ENCODE measurements at places on chromosomes 3 and 15. TPM values are rescaled to one million over a fixed set of nuclear protein-coding genes. Genes with fewer than 3 reads are reported as not detected.

DNA sequence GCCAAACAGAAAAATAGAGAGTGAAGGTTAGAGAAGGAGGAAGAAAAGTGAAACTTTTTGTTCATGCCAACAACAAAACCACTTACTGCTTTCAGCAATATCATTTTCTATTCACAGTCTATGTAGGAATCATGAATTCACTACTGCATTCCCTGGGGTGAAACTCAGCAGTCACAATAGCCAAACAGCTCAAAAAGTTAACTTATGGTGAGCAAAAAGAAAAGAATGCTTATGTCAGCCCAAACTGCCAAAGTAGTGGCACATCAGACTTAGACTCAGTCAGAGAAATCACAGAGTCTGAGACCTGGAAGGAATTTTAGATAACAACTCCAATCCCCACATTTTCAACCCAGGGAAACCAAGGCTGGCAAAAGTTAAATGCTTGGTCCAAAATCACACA, 238.7 kb upstream of the TMCO5A start:
- no peak for DNase-seq

- no peak for DNase-seq
Observed at GRCh38 chr3:118990823-118991560, 43.7 kb downstream of the IGSF11 start.

GRCh38 chr15:80173022-80173759, 20.4 kb downstream of the FAH start:
- no peak for DNase-seq

DNA sequence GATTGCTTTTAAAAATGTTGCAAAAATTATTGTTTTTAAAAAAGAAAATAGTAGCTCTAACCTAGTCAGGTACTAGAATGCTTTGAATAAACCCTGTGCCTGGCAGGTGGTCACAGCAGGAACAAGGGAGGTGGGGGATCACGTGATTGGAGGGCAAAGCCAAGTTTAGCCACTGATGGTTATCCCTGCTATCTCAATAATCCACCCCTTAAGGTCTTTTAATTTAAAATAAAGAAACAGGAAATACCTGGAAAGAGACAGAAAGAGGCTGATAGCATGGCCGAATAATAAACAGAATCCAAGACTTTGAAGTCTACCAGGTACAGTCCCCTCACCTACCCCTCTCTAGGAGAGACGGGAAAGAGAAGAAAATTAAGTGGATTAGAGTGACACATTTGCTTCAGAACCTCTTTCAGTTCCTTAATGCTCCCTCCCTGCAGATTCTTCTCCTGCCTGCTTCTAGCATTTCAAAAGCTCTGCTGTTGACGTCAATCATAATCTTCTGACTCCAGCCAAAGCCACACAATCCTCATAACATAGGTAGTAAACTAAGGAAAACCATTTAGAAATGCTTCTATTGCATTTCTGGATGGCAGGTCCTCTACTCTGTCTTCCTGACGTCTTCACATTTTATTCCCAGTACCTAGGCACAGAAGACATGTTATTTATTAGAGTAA, 303.4 kb upstream of the MME start:
- DNase-seq = no peak

- DNase-seq = no peak
Observed at GRCh38 chr3:47423548-47424145, 42.8 kb downstream of the PTPN23 start.

DNA sequence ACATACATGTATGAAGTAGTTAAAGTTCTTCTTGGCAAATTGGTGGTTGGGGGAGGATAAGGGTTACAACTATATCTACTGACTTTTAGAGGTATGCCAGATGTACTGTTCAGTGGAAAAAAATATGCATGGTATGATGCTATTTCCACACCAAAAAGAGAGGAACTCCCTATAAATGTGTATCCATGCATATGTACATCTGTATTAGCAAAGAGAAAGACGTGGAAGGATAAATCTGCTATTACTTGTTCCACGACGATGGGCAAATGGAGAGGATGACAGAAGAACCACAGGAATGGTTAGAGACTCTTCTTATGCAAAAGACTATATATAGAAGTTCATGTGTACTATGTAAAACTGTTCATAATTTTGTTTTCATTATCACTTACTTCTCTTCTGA, 197.6 kb downstream of the RORA start:
- no peak for DNase-seq

GRCh38 chr15:45179221-45179985, 8.4 kb downstream of the SHF start:
- DNase-seq = no peak

DNA sequence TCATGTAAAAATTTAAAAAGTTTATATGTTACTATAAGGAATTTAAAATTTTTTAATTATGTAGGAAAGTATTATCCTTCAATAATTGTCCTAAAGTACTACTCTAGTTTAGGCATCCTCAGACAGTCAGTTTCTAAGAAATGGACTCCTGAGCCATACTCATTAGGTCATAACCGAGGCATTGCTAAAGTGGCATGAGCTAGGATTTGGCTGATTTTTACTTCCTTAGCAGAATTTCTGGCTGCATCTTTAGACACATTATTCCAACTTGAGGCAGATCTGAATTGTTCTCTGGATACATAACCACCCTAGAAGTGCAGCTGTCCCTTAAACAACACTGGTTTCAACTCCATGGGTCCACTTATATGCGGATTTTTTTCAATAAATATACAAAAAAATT, 38.3 kb downstream of the IFT57 start:
- DNase-seq = no peak

- DNase-seq = no peak
Observed at GRCh38 chr3:78868570-78868969, 899.2 kb downstream of the ROBO1 start.

Gene SI
- total RNA-seq = not detected

Gene MAP1A
- 2.5 TPM for total RNA-seq

Gene HMCES
- 30.1 TPM for total RNA-seq

Gene RASL12
- total RNA-seq = 0.92 TPM

Gene NCEH1
- 14.9 TPM for total RNA-seq

Gene FAM107A
- total RNA-seq = not detected

GRCh38 chr3:12178091-12178820, 19.5 kb upstream of the TIMP4 start:
- no peak for DNase-seq

Gene TRAT1
- total RNA-seq = not detected

- DNase-seq = no peak
Observed at GRCh38 chr15:86756688-86757087, 677.0 kb downstream of the AGBL1 start.

GRCh38 chr15:73924171-73924921, 1.9 kb upstream of the LOXL1 start:
- no peak for DNase-seq

DNA sequence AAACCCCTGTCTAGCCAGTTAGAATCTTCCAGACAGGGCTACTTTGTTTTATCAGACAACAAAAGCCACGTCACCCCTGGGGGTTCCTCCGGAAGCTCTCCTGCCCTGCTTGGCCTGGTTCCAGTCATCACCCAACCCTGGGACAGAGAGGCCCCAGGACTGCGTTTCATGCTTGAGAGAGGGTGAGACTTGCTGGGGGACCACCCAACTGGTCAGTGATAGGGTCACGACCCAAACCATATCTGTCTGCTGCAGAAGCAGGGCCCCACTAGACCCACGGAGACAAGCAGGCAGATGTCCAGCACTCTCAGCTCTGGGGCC, 1.2 kb downstream of the NT5DC2 start:
- no peak for DNase-seq

Gene TXNRD3
- total RNA-seq = 5.5 TPM

GRCh38 chr3:58073301-58074108, 65.3 kb downstream of the FLNB start:
- no peak for DNase-seq

- DNase-seq = no peak
Observed at GRCh38 chr3:30737743-30738499, 131.5 kb downstream of the TGFBR2 start.

DNA sequence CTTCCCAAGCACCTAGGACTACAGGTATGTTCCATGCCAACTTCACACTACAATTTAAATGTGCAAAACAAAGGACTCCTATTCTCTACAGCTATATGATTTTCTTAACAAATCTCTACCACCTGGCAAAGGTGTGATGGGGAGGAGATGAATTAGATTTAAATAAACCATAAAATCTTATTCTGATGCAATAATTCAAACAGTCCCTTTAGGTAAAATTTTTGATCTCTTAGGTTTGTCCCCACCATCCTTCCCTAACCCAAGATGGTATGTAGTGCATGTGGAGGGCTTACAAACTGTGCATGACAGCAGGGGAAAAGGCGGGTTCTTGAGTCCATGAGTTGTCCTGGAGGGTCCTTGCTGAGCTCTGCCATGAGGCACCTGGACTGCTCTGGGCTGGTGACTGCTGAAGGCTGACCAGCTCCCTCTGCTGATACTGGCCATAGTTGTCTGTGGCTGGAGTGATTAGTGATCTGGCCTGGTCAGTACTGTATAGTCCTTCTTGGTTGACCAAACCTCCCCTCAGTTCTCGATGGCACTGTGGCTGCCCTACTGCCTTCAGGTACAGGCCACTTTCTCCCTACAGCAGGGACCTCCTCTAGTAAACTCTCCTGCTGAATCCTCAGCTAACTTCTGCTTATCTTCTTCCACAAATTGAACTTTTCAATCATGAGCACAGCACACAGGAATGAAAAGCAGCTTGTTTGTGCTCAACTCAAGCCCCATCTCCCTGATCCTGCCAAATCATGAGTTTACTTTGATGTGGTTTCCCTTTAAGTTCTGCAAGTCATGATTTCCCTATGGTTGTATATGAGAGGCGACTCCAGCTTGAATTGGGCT, 30.1 kb downstream of the CFAP161 start:
- no peak for DNase-seq

DNA sequence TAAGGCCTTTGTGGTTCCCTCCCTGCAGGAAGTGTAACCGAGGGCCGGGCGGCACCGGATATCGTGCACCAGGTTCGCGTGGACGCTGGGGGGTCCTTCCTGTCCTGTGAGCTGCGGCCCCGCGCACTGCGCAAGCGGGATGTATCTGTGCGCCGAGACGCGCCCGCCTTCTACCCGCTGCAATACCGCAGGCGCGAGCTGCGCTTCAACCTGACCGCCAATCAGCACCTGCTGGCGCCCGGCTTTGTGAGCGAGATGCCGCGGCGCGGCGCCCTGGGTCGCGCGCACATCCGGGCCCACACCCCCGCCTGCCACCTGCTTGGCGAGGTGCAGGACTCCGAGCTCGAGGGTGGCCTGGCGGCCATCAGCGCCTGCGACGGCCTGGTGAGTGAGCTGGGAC, 35.9 kb downstream of the SAXO2 start:
- no peak for DNase-seq

DNA sequence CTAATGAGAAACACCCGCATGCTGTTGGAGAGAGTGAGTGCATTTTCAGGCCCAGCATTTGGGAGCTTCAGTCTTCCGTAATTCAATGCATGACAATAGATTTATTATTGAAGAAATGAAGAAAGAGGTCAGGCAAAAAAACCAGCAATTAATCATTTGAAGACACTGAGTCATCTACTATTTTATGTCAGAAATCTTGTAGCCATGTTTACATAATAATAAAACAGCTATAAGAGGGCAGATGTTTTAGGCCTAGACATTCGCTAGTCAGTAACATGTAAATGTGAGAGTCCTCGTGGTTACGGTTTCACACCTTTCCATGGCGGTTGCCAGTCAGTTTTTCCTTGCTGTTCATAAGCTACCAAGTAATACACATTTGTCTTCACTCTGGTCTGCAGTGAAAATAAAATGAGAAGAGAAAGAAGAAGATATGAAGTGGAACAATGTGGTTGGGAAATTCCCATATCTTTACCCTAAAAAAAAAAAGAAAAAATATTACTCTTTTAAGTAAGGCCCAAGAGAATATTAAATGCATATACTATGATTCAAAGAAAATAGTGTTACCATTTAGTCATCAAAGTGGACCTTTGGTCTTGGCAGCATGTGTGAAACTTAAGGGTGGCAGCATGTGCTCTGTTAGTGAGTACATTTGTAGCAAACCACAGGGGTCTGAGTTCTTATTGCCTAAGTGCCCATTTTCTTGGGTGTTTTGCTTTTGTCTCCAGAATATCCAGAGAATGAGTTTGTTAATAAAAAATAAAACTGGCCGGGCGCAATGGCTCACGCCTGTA, 140.5 kb upstream of the TBL1XR1 start:
- DNase-seq = no peak

GRCh38 chr3:55477306-55478303, 9.5 kb downstream of the WNT5A start:
- no peak for DNase-seq

Gene TP63
- total RNA-seq = 0.13 TPM

- no peak for DNase-seq
Observed at GRCh38 chr3:195609229-195609628, 25.5 kb upstream of the APOD start.

GRCh38 chr3:11606865-11607440, 36.8 kb downstream of the VGLL4 start:
- DNase-seq = no peak

- DNase-seq = no peak
Observed at GRCh38 chr3:151501923-151502632, 41.2 kb upstream of the IGSF10 start.

Gene CACNA1D
- total RNA-seq = 0.21 TPM

Gene MYD88
- total RNA-seq = 36.5 TPM

DNA sequence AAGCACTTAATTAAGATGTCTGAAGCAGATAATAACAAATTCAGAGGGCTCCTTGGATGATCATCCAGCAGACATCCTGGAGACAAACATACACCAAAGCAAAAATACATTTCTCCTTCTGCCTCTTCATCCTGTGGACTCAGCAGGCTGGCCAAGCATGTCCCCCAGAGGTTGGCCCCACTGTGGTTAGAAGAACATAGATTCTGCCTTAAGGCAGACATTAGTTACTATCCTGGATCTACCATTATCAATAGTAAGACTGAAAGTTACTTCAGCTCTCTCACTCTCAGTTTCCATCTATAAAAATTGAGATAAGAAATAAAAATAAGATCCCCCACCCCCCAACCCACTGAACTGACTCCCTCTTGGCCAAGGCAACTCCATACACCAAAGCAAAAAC, 28.6 kb upstream of the TGFBR2 start:
- no peak for DNase-seq

DNA sequence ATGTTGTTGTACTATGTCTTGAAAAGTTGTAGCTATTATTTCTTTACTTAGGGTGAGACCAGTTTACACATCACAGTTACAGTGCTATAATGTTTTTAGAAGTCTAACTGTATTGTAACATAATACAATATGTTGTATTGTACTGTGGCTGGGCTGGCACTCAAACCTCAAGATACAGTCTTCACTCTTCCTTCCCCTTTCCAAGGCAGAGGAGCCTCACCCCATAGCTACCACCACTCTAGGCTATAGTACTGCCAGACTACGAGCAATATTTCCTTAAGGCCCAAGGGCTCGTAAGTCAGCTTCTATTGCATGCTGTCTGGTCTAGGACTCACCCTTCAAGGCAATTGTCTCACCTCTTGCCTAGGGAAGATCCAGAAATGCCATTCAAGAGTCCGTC, 597.7 kb downstream of the OTOL1 start:
- no peak for DNase-seq

- DNase-seq = no peak
Observed at GRCh38 chr15:60720086-60720485, 241.1 kb upstream of the ICE2 start.

Gene PPP1R14D
- total RNA-seq = not detected

Gene CATSPER2
- total RNA-seq = 5.0 TPM

Gene ETV5
- 43.1 TPM for total RNA-seq

GRCh38 chr15:101329309-101329863, 34.3 kb upstream of the SNRPA1 start:
- no peak for DNase-seq

Gene DCLK3
- total RNA-seq = 0.04 TPM
